ENCODE measurements at places on chromosomes 7 and 10.

DNA sequence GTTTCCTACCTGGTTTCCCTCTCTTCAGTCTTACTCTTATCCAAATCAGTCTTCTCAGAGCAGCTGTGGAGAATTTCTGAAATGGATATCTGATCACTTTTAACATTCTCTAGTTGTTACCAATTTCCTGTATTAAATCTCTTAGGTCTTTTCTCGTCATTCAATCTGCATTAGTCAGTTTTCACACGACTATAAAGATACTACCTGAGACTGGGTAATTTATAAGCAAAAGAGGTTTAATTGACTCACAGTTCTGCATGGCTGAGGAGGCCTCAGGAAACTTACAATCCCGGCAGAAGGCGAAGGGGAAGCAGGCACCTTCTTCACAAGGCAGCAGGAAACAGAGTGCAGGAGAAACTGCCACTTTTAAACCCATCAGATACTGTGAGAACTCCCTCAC lies 444.8 kb downstream of the GATA3 start:
- DNase-seq: no peak

GRCh38 chr7:110358028-110358427 lies 732.9 kb upstream of the LRRN3 start:
- no peak for DNase-seq

DNA sequence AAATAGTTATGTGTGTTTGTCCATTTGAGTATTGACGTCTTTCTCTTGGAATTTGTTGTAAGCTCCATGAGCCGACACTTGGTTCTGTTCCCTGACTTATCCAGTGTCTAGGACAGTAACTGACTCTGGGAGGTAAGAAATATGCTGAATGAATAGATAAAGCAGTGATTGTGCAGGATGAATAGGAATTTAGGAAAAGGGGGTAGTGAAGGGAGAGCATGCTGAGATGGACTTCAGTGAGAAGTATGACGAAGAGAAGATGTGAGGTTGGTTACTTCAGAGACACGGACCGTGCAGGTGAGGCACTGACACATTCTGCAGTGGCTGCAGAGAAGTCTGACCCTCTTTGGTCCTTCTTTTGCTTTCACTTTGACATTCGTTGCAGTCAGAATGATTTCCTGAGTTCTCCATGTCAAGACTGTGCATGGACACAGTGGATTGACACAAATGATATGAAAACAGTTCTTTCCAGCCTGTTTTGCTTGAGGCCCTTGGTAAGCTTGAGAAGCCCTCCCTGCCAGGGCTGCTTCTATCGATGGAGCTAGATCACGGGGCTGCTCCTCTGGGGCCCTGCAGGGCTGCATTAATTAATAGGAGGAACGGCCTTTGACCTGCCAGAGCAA lies 261.5 kb upstream of the SORCS1 start:
- no peak for DNase-seq

DNA sequence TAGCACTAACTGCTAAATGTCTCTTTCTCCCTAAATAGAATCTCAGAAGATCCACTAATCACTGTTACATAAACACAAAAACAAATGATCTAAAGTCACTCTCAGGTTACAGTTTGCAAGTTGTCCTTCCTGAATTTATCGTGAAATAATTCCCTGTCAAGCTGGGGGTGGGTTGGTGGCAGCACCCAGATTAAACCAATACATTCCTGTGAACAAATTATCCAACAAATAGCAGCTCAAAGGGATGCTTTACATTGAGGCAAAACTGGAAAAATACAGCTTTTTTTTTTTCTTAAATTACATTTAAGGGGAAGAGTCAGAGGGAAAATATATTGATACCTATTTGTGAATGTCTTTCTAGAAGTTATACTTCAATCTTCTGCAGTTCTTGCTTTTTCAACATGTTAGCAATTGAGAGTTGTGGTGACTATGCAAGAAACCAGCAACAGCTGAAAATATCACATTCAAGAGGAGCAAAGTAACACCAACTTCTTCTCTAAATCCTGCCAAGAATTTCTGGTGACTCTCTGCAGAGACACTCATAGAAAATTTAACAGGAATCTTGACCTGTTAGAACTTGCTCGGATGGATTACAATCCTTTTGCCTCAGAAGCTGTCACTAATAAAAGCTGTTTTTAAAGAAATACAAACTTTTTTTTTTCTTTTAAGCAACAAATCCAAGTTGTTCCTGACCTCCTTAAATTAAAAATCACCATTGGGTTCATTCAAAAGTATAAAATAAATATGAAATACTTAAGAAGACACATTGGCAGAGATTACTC lies 18.9 kb downstream of the LMOD2 start:
- DNase-seq: no peak

GRCh38 chr10:73999703-74000102 lies 1.8 kb downstream of the VCL start:
- DNase-seq: no peak

GRCh38 chr10:21969326-21970287 lies 33.9 kb downstream of the DNAJC1 start:
- DNase-seq: no peak

DNA sequence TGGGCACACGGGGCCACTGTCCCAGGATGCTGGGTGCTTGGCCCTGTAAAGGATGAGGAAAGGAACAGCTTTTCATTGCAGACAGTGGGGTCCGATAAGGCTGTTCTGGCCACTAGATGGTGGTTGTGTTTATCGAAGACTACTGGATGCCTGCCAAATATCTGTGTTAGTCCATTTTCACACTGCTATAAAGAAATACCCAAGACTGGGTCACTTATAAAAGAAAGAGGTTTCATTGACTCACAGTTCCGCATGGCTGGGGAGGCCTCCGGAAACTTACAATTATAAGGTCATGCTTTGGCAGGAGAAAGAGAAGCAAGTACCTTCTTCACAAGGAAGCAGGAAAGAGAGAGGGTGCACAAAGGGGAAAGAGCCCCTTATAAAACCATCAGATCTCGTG lies 32.2 kb upstream of the GARS1 start:
- no peak for DNase-seq

GRCh38 chr7:120987280-120987679 lies 1.2 kb upstream of the CPED1 start:
- no peak for DNase-seq

DNA sequence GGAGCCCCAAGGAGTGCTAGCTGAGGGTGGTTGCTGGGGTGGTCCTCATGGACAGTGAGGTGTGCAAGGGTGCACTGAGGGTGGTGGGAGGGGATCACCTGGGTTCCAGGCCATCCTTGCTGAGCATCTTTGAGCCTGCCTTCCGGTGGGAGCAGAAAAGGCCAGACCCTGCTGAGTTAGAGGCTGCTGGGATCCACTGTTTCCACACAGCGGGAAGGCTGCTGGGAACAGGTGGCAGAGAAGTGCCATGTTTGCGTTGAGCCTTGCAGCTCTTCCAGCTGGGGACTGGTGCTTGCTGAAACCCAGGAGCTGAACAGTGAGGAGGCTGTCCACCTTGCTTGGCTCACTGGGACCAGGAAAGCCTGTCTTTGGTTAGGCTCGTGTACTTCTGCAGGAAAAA lies 34.9 kb downstream of the PRF1 start:
- no peak for DNase-seq

GRCh38 chr7:154804449-154804848 lies 198.5 kb downstream of the PAXIP1 start:
- DNase-seq: no peak

GRCh38 chr7:44272456-44272855 lies 52.9 kb downstream of the CAMK2B start:
- DNase-seq: no peak

GRCh38 chr10:89944138-89944537 lies 242.7 kb downstream of the KIF20B start:
- DNase-seq: no peak

Data from Ammon's horn (tissue), 1 donor.